Motor neuron (in vitro differentiated cells): ENCODE measurements at places on chromosomes 3 and 15. TPM values are rescaled to one million over a fixed set of nuclear protein-coding genes. Genes with fewer than 3 reads are reported as not detected.

DNA sequence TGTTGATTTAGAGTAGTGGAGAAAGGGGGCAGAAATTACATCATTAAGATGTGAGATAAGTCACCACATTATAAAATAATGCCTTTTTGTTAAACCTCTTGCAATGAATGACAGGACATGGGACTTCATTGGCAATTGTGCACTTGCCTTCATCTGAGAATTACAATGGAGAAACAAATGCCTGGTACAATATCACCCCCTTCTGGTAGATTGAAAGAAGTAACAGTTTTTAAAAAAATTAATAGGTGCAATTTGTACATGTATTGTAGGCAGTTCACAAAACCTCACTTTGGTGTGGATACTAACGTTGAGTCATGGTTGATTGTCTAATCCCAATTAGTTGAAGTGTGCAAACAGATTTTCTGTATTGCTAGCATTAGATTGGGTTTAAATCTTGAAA lies 4.6 kb upstream of the P2RY14 start:
- ATAC-seq: no peak

GRCh38 chr3:194543550-194543949 lies 56.7 kb upstream of the ATP13A3 start:
- ATAC-seq: no peak

The PLA2G4E gene
- total RNA-seq: 0.35 TPM in 1 of 2 replicates, not detected in the other

The IL17RD gene
- 8.7 TPM in 2 replicates for total RNA-seq

DNA sequence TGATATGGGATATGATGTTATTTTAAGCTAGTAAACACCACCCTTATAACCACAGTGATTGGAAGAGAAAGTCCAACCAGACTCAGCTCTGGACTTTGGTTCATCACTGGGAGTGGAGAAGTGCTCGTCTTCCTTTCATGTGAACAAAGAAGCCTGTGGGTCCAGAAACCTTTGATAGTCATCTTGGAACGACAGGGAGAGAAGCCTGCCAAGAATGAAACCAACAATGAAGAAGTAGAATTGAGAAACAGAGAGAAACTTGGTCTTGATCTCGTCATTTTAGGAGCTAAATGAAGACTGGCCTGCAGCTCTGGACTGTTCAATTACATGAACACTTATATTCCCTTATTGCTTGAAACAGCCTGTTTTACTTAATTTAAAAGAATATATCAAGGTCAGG lies 13.1 kb upstream of the SLC35G2 start:
- no peak for ATAC-seq

The CFAP44 gene
- total RNA-seq: 30.1 and 39.8 TPM in 2 replicates

DNA sequence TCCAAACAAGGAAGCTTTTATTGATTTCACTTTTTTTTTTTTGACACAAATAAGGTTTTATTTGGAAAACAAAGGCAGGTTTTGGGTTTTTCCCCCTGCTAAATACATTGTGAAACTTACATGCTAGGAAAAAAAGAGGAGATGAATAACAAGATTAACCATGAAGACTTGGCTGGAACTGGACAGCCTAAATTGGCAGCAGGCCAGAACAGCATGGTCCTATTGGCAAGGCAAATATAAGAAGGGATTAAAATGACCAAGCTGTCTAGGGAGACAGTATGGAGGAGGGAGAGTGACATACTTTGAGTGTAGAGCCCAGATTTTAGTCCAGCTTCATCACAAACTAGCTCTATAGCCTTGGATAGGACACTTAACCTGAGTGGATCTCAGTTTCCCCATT lies 63.9 kb upstream of the BBX start:
- ATAC-seq: no peak

The GABRB3 gene
- total RNA-seq: 0.21 TPM in 1 of 2 replicates, not detected in the other
